Coronary artery (tissue), 2 donors: ENCODE measurements at places on chromosomes 7 and 10.

DNA sequence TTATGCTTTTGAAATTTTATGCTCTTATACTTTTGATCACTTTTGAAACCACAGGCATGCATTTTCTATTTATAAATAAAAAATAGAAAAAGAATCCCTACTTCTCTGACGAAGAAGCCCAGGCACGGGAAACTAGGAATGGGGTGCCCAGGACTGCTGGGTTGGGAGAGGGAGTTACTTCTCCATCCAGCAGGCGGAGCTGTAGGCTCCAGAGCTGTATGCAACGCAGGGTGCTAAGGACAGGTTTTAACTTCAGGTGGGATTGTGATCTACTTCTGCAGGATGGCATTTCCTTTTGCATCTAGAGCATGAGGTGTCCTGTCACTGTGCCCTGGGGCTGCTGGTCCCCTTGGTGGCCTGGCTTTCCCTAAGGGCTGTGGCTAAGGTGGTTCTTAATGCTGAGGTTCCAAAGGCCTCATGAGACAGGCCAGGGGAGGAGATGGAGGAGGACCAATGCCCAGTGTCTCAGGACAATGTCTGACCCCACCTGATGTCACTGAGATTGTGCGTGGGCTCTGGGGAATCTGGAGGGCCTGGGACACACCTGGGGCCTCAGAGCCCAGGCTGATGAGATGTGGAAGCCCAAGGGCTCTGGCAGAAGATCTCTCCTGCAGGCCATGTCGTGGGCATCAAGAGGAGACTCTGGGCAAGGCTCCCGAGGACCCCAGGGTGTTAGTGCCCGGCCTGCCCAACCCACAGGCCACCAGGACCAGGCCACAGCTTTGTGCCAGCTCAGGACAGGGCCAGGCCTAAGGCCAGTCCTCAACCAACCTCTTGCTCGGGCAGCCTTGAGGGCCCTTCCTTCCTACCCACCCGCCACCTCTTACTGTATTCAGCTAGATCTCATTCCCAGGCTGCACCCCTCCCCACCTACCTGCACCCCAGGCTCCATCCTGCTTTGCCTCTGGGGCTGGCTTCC, 507 bp downstream of the CCDC201 start:
- no peak for DNase-seq

- DNase-seq, result no peak
These were observed 97.0 kb upstream of the FAM20C start for GRCh38 chr7:95180-95862.

GRCh38 chr10:67306588-67307205, 380.9 kb downstream of the LRRTM3 start:
- no peak for DNase-seq

GRCh38 chr10:101959346-101959916, 96.5 kb downstream of the ARMH3 start:
- no peak for DNase-seq

GRCh38 chr7:47688311-47689100, 106.6 kb upstream of the TNS3 start:
- no peak for DNase-seq

- DNase-seq, result no peak
These were observed 72.4 kb upstream of the SP4 start for GRCh38 chr7:21355406-21355874.

DNA sequence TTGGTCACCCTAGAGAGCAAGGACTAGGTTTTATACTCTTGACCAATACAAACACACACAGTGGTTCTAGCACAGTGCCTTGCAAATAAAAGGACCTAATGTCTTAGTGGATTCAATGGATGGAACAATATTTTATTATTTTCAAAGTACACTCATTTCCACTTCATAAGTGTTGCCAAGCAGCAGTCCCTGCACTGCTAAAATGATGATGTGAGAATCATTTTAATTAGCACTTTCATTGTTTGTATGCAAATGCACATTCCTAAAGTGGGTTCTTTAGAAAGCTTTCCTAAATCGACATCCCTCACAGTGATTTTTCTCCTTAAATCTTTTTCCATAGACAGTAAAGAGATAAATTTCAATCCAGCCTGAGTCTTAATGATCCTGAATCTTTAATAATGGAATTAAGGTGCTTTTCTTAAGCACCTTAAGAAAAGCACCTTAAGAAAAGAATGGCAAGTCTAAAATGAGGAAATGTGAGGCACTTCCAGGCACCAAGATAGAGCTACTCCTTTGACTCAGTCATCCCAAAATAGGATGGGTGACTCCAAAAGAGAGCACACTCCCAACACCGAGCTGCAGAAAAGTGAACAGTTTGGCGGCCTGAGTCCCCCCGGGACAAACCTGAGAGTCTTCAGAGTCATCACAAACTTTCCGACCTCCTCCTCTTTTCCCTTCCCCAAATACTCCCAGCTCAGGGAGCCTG, 84.5 kb downstream of the SORBS1 start:
- DNase-seq, result no peak

- DNase-seq, result no peak
These were observed 80.6 kb downstream of the ORC5 start for GRCh38 chr7:104127204-104127603.

- DNase-seq, result no peak
These were observed 18.5 kb upstream of the C7orf33 start for GRCh38 chr7:148572067-148572522.

- DNase-seq, result peak; percentile 81
These were observed 527 bp downstream of the AKR1B1 start for GRCh38 chr7:134458341-134458805.
